WTC11 (cell line): ENCODE measurements at places on chromosomes 5 and 9. TPM values are rescaled to one million over a fixed set of nuclear protein-coding genes. Genes with fewer than 3 reads are reported as not detected.

ARHGEF39 gene
- total RNA-seq = 23.8 to 26.6 TPM (median 26.5 TPM) in 3 replicates

CCDC152 gene
- 15.1 to 19.0 TPM (median 18.8 TPM) in 3 replicates for total RNA-seq

GRM6 gene
- total RNA-seq = 0.05 to 0.33 TPM in 2 of 3 replicates, not detected in the other

PSD2 gene
- 0.55 to 0.57 TPM (median 0.57 TPM) in 3 replicates for total RNA-seq

GFPT2 gene
- total RNA-seq = 124 to 138 TPM (median 136 TPM) in 3 replicates

CDX1 gene
- total RNA-seq = 0.09 to 0.14 TPM (median 0.13 TPM) in 3 replicates

OR13F1 gene
- total RNA-seq = not detected in 3 replicates

CEMIP2 gene
- 40.5 to 43.2 TPM (median 40.6 TPM) in 3 replicates for total RNA-seq

TSSK1B gene
- not detected in 3 replicates for total RNA-seq

GABRA6 gene
- not detected in 3 replicates for total RNA-seq

IL5 gene
- total RNA-seq = not detected in 3 replicates

SLC6A3 gene
- 0.53 to 0.74 TPM (median 0.64 TPM) in 3 replicates for total RNA-seq

PIK3R1 gene
- 10.1 to 11.3 TPM (median 11.1 TPM) in 3 replicates for total RNA-seq

CRHBP gene
- not detected in 3 replicates for total RNA-seq

CDH10 gene
- 0.14 to 0.22 TPM in 2 of 3 replicates, not detected in the other for total RNA-seq

ANGPTL2 gene
- 4.5 to 6.7 TPM (median 6.3 TPM) in 3 replicates for total RNA-seq

SHISAL2B gene
- total RNA-seq = 11.1 to 15.2 TPM (median 14.8 TPM) in 3 replicates

INSL6 gene
- total RNA-seq = not detected in 3 replicates

MEIKIN gene
- not detected in 3 replicates for total RNA-seq

NRG2 gene
- total RNA-seq = 0.44 to 0.73 TPM (median 0.46 TPM) in 3 replicates

MAMDC2 gene
- 6.0 to 6.3 TPM (median 6.3 TPM) in 3 replicates for total RNA-seq

SLIT3 gene
- total RNA-seq = 1.9 to 2.7 TPM (median 2.3 TPM) in 3 replicates

CCDC180 gene
- total RNA-seq = 5.9 to 7.4 TPM (median 6.5 TPM) in 3 replicates

PDZD2 gene
- total RNA-seq = 7.1 to 11.4 TPM (median 7.5 TPM) in 3 replicates

SLC25A2 gene
- total RNA-seq = 0.24 TPM in 1 of 3 replicates, not detected in the others

TNFSF15 gene
- total RNA-seq = 0.09 to 0.11 TPM (median 0.09 TPM) in 3 replicates

CACNA1B gene
- 8.4 to 11.5 TPM (median 10.9 TPM) in 3 replicates for total RNA-seq

MPDZ gene
- 38.1 to 39.3 TPM (median 38.5 TPM) in 3 replicates for total RNA-seq

PCDHB11 gene
- total RNA-seq = 0.61 to 1.2 TPM (median 0.92 TPM) in 3 replicates

KCNV2 gene
- not detected in 3 replicates for total RNA-seq

PDE6A gene
- total RNA-seq = not detected in 3 replicates

GARIN3 gene
- total RNA-seq = not detected in 3 replicates

SLCO6A1 gene
- total RNA-seq = 0.39 to 0.64 TPM (median 0.42 TPM) in 3 replicates

FCN2 gene
- total RNA-seq = not detected in 3 replicates

SFXN1 gene
- total RNA-seq = 82.9 to 96.1 TPM (median 85.6 TPM) in 3 replicates

FRMD3 gene
- 0.89 to 1.4 TPM (median 1.0 TPM) in 3 replicates for total RNA-seq

SPINK7 gene
- total RNA-seq = not detected in 3 replicates

HRH2 gene
- total RNA-seq = 9.3 to 12.7 TPM (median 12.2 TPM) in 3 replicates

TEX53 gene
- not detected in 3 replicates for total RNA-seq

OCLN gene
- 58.3 to 73.2 TPM (median 70.6 TPM) in 3 replicates for total RNA-seq

KIF24 gene
- total RNA-seq = 3.8 to 4.5 TPM (median 4.3 TPM) in 3 replicates

FAM151B gene
- 0.48 to 0.94 TPM (median 0.62 TPM) in 3 replicates for total RNA-seq

SLC6A18 gene
- not detected in 3 replicates for total RNA-seq

IFNA2 gene
- not detected in 3 replicates for total RNA-seq

PCDHA10 gene
- total RNA-seq = 10.8 to 12.0 TPM (median 11.6 TPM) in 3 replicates
